Tibial nerve (tissue), 4 donors: ENCODE measurements at places on chromosomes 11 and 22.
A peak's percentile ranks its signal among the peaks of the same experiment; 100 is the strongest.

DNA sequence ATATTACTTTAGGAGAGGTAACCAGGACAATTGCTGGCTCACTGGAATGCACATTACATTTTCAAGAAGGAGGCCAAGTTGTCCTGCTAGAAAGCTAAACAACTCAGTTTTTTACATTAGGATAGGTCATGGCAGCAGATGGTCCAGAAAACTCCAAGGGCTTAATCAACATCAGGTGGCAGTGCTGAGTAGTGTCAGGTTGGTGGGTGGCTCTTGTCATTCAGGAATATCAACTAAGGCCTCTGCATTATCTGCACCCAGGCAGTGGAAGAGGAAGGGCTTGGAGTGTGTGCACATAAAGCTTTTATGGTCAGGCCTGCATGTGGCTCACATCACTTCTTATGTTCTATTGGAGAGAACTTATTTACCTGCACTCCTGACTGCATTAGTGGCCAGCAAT, 32.2 kb upstream of the OR4B1 start:
- H3K4me3 ChIP-seq: no peak overlapping the region
- no peaks in the 10 kb centered on the region for H3K27me3 ChIP-seq
- no peak overlapping the region for H3K27ac ChIP-seq
- H3K36me3 ChIP-seq: no peaks in the 10 kb centered on the region
- DNase-seq: no peak

- no peak for DNase-seq
- H3K36me3 ChIP-seq: no peaks in the 10 kb centered on the region
- no peaks in the 10 kb centered on the region for H3K27me3 ChIP-seq
- H3K27ac ChIP-seq: no peak within 1 kb of the TSS
- H3K4me3 ChIP-seq: no peak within 1 kb of the TSS
These were observed at the start of gene MRGPRX2 for GRCh38 chr11:19060629-19061028. Gene MRGPRX2, minus strand, starts transcription at chr11:19060717. Its CDS starts 4,315 bp downstream, at chr11:19056402.

- peaks cover 5% of the 10 kb centered on the region for H3K36me3 ChIP-seq
- no peak for DNase-seq
- H3K4me1 ChIP-seq: peaks cover 24% of the 10 kb centered on the region
These were observed 16.1 kb downstream of the DGCR2 start for GRCh38 chr22:19105867-19106802.

- no peak overlapping the region for H3K27ac ChIP-seq
- no peaks in the 10 kb centered on the region for H3K36me3 ChIP-seq
- no peak for DNase-seq
- H3K4me3 ChIP-seq: no peak overlapping the region
These were observed 3.3 kb downstream of the OSBP2 start for GRCh38 chr22:30697975-30698374.

DNA sequence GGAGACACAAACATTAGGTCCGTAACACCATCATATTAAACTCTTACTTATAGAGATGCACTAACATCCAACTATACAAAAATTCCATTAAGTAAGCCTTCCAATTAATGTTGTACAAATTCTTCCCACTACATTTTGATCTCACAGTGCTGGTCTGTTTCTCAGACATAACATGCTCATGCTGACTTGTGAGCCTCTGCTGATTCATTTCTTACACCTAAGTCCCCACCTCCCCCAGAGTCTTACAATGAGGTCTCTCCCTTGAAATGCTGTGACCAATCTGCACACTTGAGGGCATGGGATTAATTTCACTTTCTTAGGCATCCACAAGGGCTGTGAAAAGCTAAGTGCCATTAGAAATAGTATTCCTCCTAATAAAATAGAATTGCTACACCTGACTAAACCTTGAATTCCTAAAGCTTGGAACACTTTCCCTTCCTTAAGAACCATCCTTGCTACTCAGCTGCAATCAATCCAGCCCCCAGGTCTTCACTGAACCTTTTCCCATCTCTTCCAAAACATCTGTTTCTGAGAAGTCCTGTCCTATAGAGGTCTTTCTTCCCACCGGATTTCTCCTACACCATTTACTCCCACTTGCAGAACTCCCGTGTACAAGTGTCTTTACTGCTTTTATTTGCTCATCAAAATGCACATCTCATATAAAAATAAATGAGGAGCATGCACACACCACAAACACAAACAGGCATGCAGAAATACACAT, 2.0 kb downstream of the HBG1 start:
- H3K27ac ChIP-seq: no peak overlapping the region
- no peaks in the 10 kb centered on the region for H3K36me3 ChIP-seq
- DNase-seq: no peak
- H3K4me1 ChIP-seq: no peaks in the 10 kb centered on the region
- no peak overlapping the region for H3K4me3 ChIP-seq
- H3K27me3 ChIP-seq: no peaks in the 10 kb centered on the region

DNA sequence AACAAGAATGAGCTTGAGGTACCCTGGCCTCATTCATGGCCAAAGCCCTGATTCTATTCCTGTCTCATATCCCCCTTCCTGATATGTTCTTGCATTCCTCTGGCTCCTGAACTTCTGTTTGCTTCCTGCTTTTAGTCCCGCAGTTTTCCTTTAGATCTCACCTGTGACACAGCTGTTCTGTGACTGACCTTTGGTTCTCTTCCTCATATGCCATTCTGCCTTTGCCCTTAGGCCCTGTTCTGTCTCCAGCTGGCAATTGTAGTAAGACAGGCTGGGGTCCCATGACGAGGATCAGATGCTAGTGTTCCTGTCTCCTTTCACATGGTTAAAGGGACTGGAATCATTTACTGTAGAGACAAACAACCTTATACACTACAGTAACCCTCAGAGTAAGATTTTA, 59.0 kb upstream of the PDE3B start:
- no peaks in the 10 kb centered on the region for H3K36me3 ChIP-seq
- no peaks in the 10 kb centered on the region for H3K4me1 ChIP-seq
- H3K27ac ChIP-seq: no peak overlapping the region
- no peak for DNase-seq

DNA sequence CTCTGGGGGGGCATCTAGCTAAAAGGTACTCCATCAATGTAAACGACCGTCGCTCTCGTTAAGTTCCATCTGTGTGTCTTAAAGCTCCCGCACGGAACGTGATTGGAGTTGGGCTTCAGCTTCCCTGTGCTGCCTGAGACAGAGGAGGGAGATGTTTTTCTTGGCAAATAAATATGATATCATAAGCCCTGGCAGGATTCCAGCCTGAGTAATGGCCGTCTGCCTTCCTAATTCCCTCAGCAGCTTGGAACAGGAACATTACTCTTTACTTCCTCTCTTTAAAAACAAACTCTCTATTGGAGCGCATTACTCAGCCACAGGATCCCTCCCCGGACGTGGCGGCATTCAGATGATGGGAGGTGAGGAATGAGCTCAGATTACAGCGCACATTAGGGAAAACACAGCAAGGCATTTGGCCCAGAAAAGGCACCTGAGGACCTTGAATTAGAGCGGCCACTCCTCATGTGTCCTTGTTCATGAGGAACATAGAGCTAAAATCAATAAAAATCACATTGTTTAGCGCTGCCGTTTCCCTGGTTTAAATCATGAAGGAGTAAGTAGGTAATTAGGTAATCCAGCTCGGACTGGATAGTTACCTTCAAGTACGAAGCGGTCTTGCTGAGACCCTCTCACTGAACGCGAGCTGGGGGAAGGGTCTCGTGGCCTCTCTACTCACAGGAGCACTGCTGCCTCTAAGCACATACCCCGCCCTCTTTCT, 230.4 kb downstream of the ST3GAL4 start:
- peak; percentile 82 for DNase-seq
- no peaks in the 10 kb centered on the region for H3K36me3 ChIP-seq
- H3K4me1 ChIP-seq: no peaks in the 10 kb centered on the region
- H3K27ac ChIP-seq: no peak overlapping the region
- no peaks in the 10 kb centered on the region for H3K27me3 ChIP-seq

- no peaks in the 10 kb centered on the region for H3K4me1 ChIP-seq
- no peak for DNase-seq
- no peaks in the 10 kb centered on the region for H3K36me3 ChIP-seq
- H3K27ac ChIP-seq: no peak overlapping the region
- no peak overlapping the region for H3K4me3 ChIP-seq
- no peaks in the 10 kb centered on the region for H3K27me3 ChIP-seq
These were observed 33.5 kb downstream of the GAB4 start for GRCh38 chr22:16974298-16975084.

- no peaks in the 10 kb centered on the region for H3K4me1 ChIP-seq
- no peak overlapping the region for H3K4me3 ChIP-seq
- DNase-seq: no peak
- peaks cover 67% of the 10 kb centered on the region for H3K27me3 ChIP-seq
- no peak overlapping the region for H3K27ac ChIP-seq
These were observed 3.2 kb upstream of the MUC6 start for GRCh38 chr11:1039481-1040427.

GRCh38 chr11:70760416-70761020, 362.2 kb downstream of the CTTN start:
- H3K27me3 ChIP-seq: no peaks in the 10 kb centered on the region
- H3K27ac ChIP-seq: no peak overlapping the region
- no peak for DNase-seq

DNA sequence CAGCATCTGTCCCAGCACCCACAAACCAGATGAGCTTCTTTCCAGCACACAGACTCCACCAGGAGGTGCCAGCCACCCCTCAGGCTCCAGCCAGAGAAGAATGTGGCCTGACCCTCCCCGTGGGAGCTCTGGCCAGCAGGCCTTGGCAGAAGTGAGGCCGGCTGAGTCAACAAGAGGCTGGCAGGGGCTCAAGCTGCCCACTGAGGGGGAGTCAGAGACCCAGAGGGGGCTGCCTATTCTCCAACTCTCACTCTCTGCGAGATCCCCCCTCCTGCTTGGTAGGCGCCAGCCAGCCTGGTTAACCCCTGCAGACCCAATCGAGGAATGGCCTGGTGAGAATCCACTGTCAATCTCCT, 10.6 kb upstream of the CDC42EP1 start:
- peak overlapping the region; percentile 58 for H3K27ac ChIP-seq
- peaks cover 46% of the 10 kb centered on the region for H3K4me1 ChIP-seq
- no peaks in the 10 kb centered on the region for H3K27me3 ChIP-seq
- no peak overlapping the region for H3K4me3 ChIP-seq
- DNase-seq: no peak

DNA sequence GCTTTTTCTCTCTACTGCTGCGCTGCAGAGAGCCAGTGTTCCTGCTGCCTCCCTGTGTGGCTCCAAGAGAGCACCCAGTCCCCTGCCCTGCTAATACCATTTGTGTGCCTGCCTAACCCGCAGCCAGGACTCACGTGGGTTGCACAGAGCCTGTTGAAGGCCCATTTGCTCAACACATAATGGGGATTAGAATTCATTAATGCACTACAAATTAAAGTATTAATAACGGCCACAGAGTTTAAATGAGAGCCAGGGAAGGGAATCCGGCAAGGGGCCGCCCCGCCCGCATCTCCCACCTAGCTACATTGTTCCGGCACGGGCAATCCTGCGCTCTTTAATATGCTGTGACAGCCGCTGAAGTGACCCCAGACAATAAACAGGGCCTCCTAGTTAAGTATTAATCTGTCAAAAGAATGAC, 211.3 kb downstream of the NXPE2 start:
- H3K27ac ChIP-seq: no peak overlapping the region
- no peaks in the 10 kb centered on the region for H3K36me3 ChIP-seq
- H3K4me3 ChIP-seq: no peak overlapping the region
- DNase-seq: no peak

DNA sequence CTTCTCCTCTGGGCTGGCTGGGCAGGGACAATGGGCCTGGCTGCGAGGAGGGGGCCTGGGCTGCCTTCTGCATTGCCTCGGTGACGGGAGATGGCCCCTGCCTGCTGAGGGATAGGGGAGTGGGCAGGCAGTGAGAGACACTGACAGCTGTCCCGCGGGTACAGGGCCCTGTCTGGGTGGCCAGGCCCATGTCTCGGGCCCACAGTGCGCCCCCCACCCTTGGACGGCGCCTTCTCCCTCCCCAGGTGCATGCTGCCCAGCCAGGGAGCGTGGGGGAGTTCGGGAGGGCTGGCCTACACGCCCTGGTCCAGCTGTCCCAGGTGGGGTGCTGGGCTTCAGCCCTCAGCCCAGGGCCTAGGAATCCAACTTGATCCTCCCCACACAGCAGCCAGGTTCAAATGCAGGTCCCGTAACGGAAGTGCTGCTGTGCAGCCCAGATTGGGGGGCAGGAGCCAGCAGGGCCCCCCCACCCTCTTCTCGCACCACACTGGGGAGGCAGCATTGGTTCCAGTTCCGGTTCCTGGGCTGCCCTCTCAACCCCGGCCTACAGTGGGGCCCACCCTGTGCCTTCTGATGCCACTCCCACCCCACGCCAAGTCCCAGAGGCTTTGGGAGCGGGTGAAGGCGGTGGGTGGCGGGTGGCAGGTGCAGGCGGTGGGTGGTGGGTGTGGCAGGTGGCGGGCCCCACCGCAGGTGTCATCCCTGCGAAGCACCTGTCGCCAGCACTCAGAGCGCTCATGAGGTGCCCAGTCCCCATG, 7.3 kb upstream of the TSSC4 start:
- no peak for DNase-seq
- no peak overlapping the region for H3K27ac ChIP-seq
- H3K4me3 ChIP-seq: no peak overlapping the region
- H3K27me3 ChIP-seq: no peaks in the 10 kb centered on the region
- H3K36me3 ChIP-seq: no peaks in the 10 kb centered on the region

DNA sequence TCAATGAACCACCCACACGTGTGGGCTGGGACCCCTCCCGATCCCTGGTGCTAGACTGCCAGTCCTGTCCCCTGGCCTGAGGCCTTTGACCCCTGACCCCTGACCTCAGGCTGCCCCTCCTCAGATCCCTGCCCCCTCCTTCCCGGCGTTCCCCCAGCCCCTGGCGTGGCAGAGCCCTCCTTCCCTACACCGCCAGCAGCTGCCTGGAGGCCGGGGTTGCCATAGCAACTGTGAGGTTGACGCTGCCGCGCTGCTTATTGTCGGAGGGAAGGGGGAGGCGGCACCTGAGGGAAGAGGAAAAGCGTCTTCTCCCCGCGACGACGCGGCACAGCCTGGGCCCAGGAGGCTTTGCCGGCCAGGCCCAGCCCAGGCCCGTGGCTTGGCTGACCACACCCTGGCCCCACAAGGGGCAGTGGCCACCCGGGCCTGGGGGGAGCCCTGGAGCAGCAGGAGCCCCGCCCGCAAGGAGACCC, 32.6 kb downstream of the SHANK3 start:
- peak; percentile 20 for DNase-seq
- peaks cover 58% of the 10 kb centered on the region for H3K36me3 ChIP-seq
- no peaks in the 10 kb centered on the region for H3K27me3 ChIP-seq
- no peak overlapping the region for H3K27ac ChIP-seq
- no peaks in the 10 kb centered on the region for H3K4me1 ChIP-seq

GRCh38 chr22:46125311-46125710, 25.0 kb upstream of the PPARA start:
- no peak overlapping the region for H3K27ac ChIP-seq
- DNase-seq: no peak
- H3K4me1 ChIP-seq: no peaks in the 10 kb centered on the region
- H3K27me3 ChIP-seq: no peaks in the 10 kb centered on the region
- H3K36me3 ChIP-seq: no peaks in the 10 kb centered on the region
